Fibroblast of skin of abdomen (primary cell): ENCODE measurements at places on chromosomes 1 and 21.

DNA sequence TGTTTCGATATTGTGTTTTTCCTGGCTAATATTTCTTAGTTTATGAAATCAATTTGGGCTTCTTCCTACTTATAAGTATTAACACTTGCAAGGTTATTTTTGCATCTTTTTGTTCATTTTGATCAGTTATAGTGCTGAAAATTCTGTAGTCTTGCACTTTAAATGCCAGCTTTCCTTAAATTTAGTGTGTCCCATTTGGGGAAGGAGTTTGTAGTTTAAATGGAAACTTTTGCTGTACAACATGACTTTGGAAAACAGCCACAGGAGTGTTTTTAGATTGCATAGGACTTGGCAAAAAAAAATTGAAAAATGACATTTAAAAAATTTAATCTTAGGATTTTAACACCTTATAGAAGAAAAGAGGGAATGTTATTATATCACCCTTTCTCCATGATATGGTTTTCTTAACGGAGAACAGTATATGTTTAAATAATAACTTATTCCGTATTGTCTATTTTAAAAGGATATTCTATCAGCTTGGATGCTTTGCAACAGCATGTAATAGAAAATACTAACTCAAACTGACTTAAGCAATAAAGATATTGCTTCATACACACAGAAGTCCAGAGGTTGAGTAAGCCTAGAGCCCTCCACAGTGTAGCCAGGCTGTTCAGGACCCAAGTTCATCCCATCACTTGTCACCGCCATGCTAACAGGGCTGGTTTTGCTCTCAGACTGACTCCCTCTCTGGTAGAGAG, 53.8 kb downstream of the LYPLAL1 start:
- no peak for DNase-seq

GRCh38 chr1:30816211-30817076, 58.9 kb upstream of the LAPTM5 start:
- DNase-seq, result peak; percentile 84

DNA sequence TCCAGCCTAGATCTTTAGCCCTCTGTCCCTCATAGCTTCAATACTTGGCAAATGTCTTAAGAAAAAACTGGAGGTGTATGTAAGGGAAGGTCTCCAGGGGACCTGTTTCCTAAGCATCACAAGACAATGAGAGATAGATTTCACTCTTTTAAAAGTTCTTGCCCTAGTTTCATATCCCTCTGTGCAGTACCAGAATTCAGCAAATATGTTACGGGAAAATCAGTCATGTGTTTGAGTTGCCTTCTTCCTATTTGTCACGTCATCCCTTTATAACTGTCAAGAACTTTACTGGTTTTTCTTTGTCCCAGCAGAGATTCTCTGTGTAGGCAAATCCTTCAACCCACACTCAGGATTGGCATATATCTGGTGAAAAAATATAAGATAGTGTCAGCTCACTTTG, 32.3 kb downstream of the DNASE2B start:
- DNase-seq, result no peak

- DNase-seq, result peak; percentile 66
Observed at GRCh38 chr1:211589782-211590721, 11.1 kb upstream of the SLC30A1 start.

GRCh38 chr1:70617728-70618127, 206.7 kb downstream of the CTH start:
- no peak for DNase-seq

- no peak for DNase-seq
Observed at GRCh38 chr1:157084720-157085119, 14.9 kb downstream of the ETV3L start.

DNA sequence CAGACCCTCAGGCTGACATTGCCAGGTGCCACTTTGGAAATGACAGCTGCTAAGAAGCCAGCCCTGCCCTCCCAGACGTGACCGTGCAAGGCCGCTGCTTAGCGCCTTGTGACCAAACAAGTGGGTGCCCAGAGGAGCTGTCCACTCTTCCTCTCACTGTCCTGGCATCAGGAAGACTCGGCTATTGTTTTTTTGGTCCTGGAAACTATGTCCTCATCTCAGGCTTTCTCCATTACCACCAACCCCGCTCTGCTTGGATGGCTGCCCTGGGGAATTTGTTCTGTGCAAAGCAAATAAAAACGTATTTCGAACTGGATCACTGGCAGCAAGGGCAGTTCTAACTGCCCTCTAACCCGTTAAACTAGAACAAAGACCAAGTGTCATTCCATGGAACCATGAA, 13.7 kb upstream of the TENT5C start:
- DNase-seq, result no peak

DNA sequence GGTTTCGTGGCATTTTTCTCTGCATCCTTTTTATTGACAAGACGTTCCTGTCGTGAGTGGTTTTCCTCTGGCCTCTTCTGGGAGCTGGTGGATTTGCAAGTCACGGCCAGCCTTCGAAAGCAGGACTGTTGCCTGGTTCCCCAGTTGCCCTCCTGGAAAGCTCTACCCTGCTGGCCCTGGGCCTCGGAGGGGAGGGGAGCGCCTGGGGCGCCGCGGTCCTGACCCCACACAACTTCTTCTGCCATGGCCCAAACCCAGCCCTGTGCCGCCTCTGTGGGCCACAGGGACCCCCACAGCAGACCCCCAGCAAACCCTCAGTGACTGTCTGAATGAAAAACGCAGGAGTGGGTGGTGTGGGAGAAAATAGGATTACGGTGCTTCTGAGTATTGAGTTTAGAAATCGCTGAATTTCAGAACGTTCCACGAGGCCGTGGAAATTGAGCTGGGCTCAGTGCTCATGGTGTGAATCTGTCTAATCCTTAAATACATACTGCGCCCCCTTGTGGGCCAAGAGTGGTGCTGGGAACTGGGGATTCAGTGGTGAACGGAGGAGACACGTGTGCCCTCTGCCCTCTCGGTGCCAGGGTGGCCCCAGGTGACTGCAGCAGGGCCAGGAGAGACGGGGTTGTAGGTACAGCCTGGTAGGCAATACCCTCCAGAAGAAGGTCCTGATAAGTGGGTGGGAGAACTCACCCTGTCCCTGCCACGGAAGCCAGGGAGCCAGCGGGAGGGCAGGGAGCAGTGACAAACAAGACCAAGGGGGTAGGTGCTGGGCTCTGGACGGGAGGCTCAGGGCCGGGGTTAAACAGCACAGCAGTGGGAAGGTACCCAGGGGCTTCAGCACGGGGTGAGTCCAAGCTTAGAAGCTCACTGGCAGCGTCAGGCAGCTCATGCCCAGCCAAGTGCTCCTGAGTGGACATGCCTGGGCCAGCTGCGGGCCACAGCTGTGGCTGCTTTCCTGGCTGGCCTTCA, 101.2 kb upstream of the COL6A1 start:
- peak; percentile 78 for DNase-seq

GRCh38 chr1:40872276-40872675, 10.1 kb upstream of the CITED4 start:
- peak; percentile 61 for DNase-seq

GRCh38 chr1:42983253-42983652, 24.6 kb upstream of the SLC2A1 start:
- peak; percentile 22 for DNase-seq

DNA sequence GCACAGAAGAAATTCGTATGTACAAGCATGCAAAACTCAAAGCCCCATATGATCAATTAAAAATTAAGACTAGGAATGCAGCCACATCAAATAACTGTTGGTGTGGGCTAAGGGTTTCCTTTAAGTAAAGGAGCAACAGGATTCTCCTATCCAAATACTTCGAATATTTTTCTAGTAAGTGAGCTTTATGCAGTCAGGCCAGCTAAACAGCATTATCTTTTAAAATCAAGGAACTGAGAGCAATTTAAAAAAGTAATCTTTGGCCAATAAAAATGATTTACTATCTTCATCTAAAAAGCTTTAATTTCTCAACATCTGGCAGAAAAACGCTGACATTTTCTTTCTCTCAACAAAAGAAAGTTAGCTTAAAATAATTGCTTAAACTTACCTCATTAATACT, 19.8 kb downstream of the CNN3 start:
- DNase-seq, result peak; percentile 60

DNA sequence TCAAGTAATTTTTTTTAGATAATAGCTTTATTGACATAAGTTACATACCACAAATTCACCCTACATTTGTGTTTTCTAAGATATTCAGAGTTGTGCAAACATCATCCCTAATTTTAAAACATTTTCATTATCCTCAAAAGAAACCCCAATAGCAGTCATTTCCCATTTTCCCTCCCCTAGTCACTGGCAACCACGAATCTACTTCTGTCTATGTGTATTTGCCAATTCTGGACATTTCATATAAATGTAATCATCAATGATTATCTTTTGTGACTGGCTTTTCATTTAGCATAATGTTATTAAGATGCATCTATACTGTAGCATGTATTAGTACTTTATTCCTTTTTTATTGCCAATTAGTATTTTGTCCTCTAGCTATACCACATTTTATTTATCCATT, 88.8 kb upstream of the SLFNL1 start:
- no peak for DNase-seq

DNA sequence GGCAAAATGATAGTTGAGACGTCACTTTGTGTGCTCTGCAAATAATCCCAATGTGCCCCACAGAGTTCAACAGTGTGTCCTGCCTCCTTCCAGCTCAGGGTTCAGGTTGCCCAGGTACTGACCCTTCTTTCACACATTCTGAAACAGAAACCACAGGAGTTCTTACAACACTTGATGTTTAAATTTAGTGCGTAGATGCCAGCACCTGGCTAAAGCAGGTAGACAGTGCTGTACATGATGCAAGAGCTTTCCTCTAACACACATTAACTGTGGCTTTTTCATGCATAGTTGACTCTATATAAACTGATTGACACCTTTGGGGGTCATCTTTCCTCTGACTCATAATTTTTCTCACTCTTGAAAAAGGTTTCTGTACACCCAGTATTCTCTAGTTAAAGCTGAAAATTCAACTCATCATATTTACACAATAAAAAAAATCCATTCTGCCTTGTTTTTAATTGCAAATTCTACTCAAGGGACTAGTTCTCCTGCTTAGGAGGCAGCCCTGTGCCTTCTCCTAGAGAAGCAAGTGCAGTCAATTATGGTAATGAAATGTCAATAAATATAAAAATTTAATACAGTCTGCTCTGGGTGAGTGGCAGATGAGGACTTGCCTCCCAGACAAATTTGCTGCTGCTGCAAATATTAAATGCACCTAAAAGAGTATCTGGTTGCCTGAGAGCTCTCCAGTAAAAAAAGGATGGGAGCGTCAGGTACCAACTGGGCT, 91.4 kb downstream of the NR5A2 start:
- DNase-seq, result no peak

DNA sequence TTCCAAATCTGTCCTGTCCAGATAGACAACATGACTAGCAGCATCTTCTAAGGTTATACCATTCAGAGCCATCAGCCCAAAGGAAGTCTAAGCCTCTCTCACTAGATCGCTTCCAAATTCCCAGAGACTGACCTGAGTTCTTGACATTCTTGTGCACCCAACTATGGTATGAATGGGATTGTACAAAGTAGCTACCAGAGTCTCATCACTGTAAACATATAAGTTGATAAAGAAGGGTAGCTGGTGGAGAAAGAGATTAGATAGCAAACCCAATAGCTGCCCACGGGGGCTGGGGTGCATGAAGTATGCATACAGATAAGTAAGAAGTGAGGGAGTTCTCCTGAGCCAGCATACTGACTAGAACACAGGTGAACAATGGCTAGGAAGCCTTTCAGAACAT, 180.0 kb downstream of the PLPP3 start:
- no peak for DNase-seq

GRCh38 chr1:15577691-15578090, 7.2 kb downstream of the AGMAT start:
- no peak for DNase-seq

GRCh38 chr1:29406814-29407213, 170.5 kb downstream of the PTPRU start:
- DNase-seq, result no peak

GRCh38 chr1:102578804-102579203, 529.5 kb downstream of the COL11A1 start:
- no peak for DNase-seq

- no peak for DNase-seq
Observed at GRCh38 chr1:224874775-224875174, 54.7 kb upstream of the DNAH14 start.

DNA sequence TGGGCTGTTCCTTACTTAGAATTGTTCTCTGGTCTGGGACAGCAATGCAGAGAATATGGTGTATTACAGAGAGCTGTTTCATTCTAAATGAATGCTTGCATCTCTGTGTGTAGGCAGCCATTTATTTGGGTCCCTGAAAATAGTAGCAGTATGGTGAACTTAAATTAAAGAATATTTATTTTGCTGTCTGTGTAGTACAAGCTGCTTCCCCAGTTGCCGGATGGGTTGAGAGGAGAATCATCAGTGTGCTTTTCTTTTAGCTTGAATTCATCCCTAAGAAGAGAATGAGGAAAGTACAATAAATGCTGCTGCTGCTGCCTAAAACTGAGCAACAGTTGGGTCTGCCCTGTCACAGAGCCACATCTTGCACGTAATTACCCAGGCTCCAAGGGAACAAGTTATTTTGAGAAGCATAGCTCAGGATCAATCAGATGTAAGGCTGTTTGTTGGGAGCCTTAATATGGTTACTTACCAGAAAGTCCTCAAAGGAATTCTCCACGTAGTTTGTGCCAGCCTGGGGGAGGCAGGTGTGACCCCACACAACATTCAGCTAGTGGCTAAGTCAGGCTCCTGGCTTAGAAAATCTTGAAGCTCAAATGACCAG, 16.6 kb downstream of the ACTN2 start:
- DNase-seq, result no peak

DNA sequence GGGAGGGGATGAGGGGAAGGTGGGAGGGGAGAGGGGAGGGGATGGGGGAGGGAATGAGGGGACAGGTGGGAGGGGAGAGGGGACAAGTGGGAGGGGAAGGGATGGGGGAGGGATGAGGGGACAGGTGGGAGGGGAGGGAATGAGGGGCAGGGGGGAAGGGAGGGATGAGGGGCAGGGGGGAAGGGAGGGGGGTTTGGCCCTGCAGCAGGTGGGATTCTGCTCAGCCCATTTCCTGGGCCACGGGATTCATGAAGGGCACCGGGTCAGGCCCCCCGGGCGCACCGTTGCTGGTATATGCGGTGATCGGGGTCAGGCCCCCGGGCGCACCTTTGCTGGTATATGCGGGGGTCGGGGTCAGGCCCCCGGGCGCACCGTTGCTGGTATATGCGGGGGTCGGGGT, 15.1 kb upstream of the SAMD11 start:
- no peak for DNase-seq

DNA sequence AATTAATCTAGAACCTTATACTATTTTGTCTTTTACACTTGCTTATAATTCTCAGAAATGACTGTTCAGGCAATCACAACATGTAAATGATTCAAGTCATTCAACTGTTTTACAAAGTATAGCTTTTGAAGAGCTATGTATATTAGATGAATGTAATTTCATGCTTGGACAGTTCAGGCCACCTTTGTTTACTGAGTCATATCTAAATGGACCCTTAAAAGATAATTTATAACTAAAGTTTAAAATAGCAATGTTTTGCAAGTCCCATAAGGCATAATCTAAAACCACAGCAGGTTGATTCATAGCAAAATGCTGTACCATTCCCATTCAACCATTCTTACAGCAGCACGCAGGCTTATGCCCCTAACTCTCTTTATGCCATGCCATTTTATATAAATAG, 64.8 kb downstream of the PIK3R3 start:
- DNase-seq, result no peak

DNA sequence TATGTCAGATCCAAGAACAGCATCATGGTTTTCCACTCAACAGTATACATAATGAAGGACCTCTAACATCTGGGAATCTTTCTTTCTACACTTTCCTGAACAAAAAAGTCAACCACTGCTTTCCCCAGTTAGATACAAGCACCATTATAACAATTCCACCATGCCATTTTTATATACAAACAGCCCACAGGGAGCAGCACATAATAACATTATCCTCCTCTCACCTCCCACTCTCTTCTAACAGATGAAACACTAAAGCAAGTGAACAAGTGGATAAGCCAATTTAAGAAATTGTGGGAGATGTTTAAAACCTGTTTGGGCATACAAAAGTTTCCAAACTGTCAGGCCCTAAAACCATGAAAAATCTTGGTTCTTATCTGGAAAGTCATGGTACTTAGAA, 29.4 kb upstream of the PRRC2C start:
- no peak for DNase-seq
